ENCODE measurements at places on chromosomes 2 and 18.

DNA sequence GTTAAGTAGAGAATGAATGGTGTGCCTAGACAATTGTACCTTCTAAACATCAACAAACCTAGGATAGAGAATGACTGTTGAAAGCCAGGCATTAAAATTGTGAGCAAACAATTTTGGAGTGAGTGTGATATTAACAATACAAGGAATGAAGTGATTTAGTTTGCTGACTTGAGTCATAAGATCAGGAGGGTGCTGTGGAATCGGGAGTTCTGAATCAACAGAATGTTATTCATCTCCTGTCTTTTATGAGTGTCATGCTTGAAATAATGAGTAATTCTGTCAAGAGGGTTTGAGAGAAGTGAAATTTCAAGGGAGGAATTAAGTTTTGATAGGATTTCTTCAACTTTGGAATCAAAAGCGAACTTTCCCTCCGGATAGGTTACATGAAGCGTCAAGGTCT, 214.4 kb upstream of the DSEL start:
- no peak for DNase-seq

DNA sequence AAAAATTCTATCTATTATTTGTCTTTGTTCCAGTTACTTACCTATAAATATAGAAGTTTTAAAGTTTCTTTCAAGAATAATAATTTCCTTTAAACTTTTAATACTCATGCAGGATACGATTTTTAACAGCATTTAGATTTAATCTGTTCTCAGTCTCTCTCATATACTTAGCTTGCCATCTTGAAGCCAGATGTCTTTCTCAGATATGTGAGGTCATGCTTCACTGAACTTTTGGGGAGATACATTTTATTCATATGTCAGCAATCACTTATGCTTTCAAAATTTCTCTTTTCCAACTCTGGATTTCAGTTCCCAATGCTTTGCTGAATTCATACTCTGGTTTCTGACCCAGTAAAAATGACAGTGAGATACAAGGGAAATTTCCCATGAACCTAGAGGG, 66.5 kb upstream of the CCDC178 start:
- DNase-seq: no peak

GRCh38 chr2:173989160-173989883, 24.1 kb upstream of the SP3 start:
- no peak for DNase-seq

DNA sequence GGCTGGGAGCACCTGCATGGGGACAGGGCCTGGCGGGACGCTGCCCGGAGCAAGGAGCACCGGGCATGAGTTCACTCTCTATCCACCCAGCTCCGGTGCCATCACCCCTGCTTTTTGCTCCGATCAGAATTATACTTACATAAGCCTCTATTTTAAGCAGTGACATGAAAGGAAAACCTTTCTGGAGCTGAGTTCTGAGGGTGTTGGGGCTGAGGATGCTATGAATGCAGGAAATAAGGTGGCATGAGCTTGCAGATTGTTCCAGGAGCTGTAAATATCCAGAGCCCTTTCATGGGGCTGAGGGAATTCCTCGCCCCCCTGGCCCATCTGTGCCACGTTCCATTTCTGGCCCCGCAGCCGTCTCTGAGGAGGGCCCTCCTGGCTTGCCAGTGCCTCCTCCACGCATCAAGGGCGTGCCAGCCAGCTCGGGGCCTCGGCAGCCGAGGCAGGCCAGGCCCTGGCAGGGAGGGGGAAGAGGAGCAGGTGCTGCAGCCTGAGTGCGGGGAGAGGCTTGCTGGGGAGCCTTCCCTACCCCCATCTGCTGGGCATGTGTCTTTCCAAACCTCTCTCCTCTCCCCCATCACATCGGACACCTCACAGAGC, 91.7 kb upstream of the MCFD2 start:
- DNase-seq: peak; percentile 77

- no peak for DNase-seq
These were observed 2177.9 kb upstream of the CELF4 start for GRCh38 chr18:39743463-39743862.

GRCh38 chr18:24940416-24940815, 411.6 kb downstream of the ZNF521 start:
- no peak for DNase-seq

- DNase-seq: no peak
These were observed 33.9 kb downstream of the COX7A2L start for GRCh38 chr2:42327125-42327524.
